ENCODE measurements at places on chromosomes 1 and 21. TPM values are rescaled to one million over a fixed set of nuclear protein-coding genes. Genes with fewer than 3 reads are reported as not detected.

DNA sequence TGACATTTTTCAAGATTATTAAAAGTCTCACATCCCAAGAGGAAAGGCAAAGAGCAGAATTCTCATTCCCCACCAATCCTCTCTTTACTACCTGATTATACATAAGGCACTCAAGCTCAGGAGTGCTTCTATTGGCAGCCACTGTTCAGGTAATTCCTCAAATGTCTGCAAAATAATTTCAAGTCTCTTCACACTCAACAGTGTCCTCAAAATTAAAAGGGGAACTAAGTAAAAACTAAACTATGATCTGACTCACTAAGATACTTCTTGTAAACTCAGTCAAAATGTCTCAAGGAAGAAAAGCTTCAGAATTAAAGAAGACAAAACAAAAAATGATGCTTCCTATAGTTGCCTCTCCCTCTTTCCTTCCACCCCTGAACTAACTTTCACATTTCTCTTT, 135.6 kb downstream of the GPATCH2 start:
- no peak for DNase-seq

DNA sequence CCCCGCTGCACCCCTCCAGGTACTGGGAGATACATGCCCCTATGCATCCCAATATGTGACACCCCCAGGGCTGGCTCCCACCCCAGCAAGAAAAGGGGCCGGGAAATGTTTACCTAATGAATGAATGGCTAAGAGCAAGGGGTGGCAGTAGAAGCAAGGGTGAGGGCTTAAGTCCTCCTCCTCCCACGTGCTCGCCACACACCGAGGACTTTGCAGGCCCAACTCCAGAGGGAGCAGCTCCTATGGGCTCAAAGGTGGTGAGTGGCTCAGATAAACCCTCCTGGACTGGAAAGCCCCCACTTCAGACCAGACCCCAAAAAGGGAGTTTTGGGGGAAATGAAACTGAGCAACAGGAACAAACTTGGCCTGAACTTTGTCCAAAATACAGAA, 11.4 kb downstream of the SLC45A3 start:
- no peak for DNase-seq

DNA sequence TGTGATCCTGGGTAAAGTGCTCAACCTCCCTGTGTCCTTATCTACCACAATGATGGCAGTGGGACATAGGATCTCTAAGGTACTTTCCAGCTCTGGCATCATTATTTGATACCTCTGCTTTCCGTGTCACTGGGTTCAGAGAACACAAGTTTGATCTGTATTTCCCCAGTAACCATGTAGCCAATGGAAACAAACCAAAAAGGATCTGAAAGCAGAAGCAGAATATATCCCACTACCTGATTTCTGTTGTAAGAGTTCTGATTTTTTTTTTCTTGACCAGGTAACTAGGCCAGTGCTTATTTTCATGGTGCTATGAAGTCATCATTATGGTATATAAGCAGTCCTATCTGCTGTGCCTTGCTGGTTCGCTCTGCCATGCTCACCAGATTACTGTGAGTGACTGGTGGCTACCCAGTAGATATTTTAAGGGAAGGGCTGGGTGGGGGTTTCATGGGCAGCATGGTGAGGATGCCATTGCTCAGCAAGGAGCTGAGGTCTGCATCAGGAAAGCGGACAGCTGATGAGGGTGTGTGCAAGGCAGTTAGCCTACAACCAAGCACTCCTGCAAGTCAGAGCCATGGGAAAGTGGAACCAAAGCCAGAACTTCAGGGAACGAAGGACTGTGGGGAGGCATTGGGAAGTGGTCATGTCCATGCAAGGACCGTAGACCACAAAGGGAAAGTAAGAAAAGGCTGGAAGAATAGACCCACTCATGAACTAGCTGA, 104.9 kb upstream of the EDEM3 start:
- DNase-seq = no peak

GRCh38 chr1:41013796-41014195, 7.7 kb downstream of the SLFNL1 start:
- no peak for DNase-seq

DNA sequence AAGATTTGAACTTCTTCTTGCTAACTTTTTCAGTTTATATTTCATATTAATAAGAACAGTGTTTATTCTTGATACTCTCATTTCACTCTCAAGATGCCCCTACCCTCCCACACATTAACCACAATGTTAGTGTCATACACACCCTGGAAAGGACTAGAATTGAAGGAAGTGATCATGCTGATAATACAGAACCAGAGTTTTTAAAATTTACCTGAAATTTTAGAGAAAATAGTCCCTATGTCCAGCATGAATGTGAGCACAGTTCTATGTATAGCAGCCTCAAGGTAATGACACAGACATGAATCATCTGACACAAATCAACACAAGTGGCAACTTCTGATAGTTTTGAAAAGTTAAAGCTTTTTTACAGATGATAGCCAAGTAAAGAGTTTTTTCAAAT, 26.0 kb downstream of the RGS1 start:
- no peak for DNase-seq

- no peak for DNase-seq
Measured at GRCh38 chr1:234892642-234893041, 236.0 kb downstream of the TOMM20 start.

The PTPN7 gene
- polyA plus RNA-seq = 1.5 TPM

The S100A7 gene
- polyA plus RNA-seq = not detected

Measured in left lung (tissue), 14 donors.